ENCODE measurements at places on chromosomes 6 and 20.

- DNase-seq = no peak
These were observed 78.4 kb upstream of the SLC22A23 start for GRCh38 chr6:3535033-3535775.

GRCh38 chr6:130752267-130752666, 74.9 kb upstream of the SMLR1 start:
- no peak for DNase-seq

GRCh38 chr6:135025775-135026174, 28.8 kb downstream of the HBS1L start:
- no peak for DNase-seq

GRCh38 chr6:57193177-57193576, 21.1 kb downstream of the BAG2 start:
- DNase-seq = no peak

- no peak for DNase-seq
These were observed 15.6 kb downstream of the LRRN4 start for GRCh38 chr20:6038256-6038655.

GRCh38 chr6:101534386-101534785, 140.9 kb downstream of the GRIK2 start:
- no peak for DNase-seq

GRCh38 chr6:148307405-148307804, 35.2 kb upstream of the SASH1 start:
- DNase-seq = no peak

DNA sequence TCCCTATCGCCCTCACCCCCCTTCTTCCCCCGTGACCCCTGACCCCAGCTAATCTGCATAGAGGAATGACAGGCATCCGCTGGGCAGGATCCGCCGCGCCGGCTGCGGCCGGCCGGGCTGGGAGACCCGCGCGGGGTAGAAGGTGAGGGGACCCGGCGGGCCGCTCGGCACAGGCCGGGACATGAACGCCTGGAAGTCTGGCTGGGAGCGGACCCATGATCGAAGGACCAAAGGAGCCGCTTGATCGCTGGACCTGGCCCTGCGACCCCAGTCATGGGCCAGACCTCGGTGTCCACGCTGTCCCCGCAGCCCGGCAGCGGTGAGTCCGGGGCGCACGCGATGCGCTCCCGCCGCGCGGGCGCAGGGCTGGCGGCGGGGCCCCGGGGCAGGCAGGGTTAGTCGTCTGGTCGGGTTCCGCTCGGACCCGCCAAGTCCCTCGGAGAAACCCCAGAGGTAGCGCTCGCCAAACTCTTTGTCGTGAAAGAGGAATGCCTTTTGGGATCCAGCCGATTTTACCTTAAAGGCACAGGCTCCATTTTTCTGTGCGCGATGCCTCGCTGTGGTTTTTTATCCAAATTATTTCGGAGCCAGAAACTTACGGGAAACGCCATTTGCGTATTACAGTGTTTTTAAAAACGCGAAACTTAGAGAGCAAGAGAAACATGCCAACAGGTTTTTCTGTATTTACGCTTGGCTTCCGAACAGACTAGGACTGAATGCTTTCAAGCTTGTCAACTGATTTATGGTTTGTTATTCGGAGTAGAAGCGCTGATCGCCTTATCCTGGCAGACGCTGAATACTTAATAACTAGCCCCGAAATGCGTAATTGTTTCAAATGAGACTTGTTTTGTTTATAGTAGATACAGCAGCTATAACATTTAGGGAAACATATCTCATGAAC, at the start of gene PHACTR2:
TSS of gene PHACTR2 (plus strand) at position 75 of the 901 bp plus-strand sequence. CDS start at position 274, 199 bp downstream.
- peak; percentile 82 for DNase-seq

GRCh38 chr6:42162384-42162783, 10.8 kb upstream of the GUCA1A start:
- no peak for DNase-seq

DNA sequence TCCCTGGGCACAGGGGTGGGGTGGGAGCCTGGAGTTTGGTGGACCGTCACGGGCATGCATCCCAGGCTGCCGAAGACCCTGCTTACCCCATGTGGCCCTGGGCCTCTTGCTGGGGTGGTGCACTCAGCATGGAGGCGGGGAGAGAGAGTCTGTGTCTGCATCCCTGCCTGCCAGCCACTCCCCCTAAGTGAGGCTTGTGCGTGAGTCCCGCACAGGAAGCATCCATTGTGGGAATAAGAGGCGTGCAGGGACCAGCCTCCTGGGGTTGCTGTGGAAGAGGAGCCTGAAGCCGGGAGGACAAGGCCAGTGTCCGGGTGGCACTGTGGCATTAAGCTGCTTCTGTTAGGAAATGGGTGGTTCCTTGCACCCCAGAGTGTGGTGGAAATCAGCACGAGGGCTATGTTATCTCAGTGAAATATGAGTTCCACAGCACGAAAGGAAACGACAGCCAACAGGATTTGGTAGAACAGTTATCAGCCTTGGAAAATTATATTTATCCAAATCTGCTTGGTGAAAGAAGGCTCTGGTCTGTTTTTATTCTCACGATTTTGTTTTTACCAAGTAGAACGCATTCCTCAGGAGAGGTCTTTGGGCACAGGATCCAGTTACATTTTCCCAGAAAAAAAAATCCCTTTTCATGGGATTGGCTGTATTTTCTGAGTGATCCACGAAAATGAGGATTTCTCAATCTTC, 35.7 kb downstream of the CDH4 start:
- DNase-seq = no peak

DNA sequence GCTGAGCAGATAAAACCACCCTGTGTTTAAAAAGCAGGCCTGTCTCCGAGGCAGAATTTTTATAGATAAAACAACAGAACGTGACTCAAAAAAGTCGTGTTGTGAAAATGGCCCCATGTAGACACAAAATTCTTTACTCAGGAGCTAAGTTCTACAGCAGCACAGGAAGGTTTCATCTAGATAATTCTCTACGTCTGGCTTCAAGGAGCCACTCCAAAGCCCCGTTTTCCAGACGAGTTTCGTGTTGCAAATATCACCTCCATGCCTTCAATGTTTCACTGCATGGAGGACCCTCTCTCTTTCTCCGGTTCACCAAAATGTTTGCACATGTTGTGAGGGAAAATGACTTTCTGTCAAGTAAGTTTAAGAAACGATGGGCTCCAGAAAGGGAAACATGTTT, 12.0 kb upstream of the BMP7 start:
- DNase-seq = no peak

DNA sequence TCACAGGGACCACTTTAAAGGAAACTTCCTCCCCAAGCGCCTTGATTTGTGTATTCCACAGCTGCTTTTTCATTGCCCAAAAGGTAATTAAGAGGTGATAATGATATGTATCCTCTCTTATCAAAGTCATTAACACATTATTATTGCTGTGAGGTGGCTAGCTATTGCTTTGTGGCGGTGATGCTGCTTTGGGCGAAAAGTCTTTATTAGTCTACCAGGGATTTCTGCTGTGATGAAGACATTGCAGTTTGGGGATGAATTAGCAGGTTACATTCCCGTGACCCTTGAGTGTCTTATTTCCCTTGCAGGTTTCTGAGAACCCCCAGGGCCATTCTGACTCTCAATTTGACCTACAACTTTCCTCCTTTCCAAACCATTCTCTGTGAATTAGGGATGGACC, 143.4 kb upstream of the SOX4 start:
- no peak for DNase-seq
